ENCODE measurements at places on chromosomes 16 and 17.

- no peak for DNase-seq
Measured at GRCh38 chr16:77335652-77336234, 99.1 kb downstream of the ADAMTS18 start.

GRCh38 chr16:28210979-28211588 is 681 bp downstream of the XPO6 start:
- DNase-seq = peak; percentile 67

DNA sequence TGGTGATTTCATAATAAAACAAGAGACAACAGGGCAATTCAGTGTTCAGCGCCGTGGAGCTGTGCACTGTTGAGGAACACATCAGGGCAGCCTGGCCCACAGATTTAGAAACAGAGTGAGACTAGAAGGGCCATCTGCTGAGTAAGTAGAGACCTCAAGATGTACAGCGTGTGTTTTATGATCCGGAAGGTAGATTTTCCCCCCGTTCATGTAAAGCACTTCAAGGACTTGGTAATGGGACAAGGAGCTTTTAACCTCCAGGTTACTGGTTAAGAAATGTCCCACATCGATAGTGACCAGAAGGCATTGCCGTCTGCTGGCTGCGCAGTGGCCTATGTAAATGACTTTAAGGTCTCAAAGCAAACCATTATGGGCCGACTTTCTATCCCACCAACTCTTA is 1057.7 kb upstream of the EEF2KMT start:
- no peak for DNase-seq

GRCh38 chr17:28124962-28125361 is 82.5 kb downstream of the NLK start:
- no peak for DNase-seq

- no peak for DNase-seq
Measured at GRCh38 chr16:85197611-85198566, 85.6 kb upstream of the CIBAR2 start.

GRCh38 chr17:27598337-27599050 is 32.5 kb upstream of the LGALS9 start:
- no peak for DNase-seq

- no peak for DNase-seq
Measured at GRCh38 chr17:43445009-43445589, 38.7 kb upstream of the DHX8 start.

- no peak for DNase-seq
Measured at GRCh38 chr17:39650121-39650579, 13.2 kb downstream of the STARD3 start.

DNA sequence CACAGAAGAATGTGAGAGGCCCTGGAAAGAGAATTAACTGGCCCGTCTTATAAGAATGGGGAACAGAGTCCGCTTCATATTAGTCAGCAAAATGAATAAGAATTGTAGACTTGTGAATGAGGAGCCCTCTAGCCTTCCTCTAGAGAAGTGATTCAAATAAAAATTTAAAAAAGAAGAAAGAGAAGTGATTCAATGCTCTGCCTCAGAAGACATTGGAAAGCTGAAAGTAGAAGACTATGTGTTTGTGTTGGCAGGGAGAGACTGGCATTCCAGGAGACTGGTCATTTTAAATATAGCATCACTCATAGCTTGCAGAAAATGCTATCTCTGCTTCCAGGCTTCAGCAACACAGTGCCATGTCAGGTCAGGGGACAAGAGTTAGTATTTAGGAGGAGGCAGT is 190.6 kb upstream of the HS3ST3A1 start:
- no peak for DNase-seq

DNA sequence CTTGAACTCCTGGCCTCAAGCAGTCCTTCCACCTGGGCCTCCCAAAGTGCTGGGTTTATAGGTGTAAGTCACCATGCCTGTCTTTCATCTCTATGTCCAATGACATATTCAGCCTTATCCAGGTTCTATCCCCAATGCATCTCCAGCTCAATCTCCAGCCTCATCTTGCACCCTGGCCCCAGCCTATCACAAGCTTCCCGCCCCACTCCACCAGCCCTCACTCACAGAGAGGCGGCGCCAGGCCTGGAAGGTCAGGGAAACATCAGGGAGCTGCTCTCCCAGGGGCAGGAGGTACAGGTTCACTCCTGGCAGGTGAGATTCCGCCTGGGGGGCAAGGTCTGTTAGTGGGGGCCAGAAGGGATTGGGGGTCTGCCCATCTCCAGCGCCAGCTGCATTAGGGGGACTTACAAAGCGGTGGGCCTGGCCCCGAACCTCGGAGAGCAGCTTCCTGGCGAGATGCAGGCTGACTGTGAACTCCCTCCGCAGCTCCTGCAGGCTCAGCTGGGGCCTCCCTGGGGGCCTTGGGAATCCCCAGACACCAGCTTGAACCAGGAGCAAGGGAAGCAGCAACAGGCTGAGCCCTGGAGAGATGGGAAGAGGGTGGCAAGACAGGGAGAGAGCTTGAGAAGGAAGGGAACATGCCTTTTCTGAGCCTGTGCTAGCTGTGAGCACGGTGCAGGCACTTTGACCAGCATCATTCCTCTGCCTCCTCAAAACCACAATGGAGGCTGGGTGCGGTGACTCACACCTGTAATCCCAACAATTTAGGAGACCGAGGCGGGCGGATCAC is 3.0 kb downstream of the IL27 start:
- no peak for DNase-seq

- DNase-seq = no peak
Measured at GRCh38 chr16:29821643-29822115, 1.4 kb downstream of the MVP start.

GRCh38 chr16:22265351-22265750 is 31.9 kb upstream of the POLR3E start:
- no peak for DNase-seq

- no peak for DNase-seq
Measured at GRCh38 chr16:69328854-69329316, 1.5 kb downstream of the PDF start.

DNA sequence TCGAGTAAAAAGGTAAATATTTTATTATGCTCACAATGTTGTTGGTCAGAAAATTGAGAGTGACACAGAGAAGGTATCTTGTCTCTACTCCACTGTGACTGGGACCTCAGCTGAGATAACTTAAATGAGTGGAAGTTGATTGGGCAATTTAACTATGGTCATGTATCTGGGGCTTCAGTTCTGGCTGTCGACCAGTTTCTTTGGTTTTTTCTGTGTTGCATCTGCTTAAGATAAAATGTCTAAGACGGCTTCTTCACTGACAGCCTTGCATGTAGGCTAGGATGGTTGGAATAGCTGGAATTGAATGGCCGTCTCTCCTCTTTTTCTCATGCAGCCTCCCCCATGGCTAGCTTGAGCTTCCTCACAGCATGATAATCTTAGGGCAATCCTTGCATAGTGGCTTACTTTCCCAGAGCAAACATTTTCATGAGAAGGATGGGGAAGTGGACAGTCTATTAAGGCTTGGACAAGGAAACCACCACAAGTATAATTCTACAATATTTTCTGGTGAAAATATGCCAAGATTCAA is 433.7 kb downstream of the KIF2B start:
- DNase-seq = no peak

DNA sequence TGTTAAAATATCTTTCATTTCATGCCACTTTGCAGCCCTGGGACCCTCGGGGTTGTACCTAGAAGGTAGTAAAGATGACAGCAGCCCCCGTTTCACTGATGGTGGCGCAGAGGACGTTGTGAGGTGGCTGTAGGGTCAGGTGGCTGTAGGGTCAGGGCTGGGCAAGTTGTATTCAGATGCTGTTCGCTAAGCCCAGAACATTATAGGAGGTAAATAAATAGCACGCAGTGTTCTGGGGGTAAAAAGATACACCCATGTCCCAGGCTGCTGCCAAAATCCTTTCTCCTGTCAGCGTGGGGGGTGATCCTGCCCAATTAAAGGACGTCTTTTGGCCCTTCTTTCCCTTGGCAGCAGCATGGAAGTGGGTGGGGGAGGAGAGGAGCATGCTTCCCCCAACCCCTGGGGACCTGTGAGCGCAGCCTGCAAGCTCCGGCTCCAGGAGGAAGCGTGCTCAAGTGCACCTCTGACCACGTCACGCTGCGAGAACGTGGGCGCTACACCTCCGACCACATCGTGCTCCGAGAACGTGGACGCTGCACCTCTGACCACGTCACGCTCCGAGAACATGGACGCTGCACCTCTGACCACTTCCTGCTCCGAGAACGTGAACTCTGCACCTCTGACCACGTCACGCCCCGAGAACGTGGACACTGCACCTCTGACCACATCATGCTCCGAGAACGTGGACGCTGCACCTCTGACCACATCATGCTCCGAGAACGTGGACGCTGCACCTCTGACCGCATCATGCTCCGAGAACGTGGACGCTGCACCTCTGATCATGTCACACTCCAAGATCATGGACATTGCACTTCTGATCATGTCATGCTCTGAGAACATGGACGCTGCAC is 182.1 kb downstream of the RPTOR start:
- no peak for DNase-seq

DNA sequence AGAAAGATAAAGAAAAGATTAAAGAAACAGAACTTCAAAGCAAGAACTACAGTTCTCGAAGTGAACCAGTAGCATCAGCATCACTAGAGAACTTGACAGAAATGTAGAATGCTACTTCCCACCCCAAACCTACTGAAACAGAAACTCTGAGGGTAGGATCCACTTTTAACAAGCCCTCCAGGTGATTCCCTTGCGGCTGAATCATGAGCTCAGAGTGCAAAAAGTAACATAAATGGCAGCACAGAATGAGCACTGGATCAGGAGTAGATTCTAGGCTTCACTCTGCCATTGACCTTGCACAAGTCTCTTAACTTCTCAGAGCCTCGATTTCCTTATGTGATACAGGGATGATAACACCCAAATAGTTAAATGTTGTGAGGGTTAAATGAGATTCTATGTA is 5.8 kb downstream of the TOM1L2 start:
- no peak for DNase-seq

DNA sequence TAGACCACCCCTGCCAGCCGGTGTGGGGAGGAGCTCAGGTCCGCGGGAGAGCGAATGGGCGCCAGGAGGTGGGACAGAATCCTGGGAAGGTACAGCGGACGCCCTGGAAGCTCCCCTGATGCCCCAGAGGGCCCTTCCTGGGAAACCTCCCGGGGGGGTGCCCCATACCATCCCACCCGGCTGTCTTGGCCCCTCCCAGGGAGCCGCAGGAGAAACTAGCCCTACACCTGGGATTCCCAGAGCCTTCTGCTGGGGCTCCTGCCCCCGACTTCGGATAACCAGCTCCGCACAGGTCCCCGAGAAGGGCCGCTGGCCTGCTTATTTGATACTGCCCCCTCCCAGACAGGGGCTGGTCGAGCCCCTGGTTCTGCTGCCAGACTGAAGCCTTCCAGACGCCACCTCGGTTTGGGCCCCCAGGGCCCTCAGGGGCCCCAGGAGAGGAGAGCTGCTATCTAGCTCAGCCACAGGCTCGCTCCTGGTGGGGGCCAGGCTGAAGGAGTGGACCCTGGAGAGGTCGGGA is 3.0 kb upstream of the CBX4 start:
- no peak for DNase-seq

DNA sequence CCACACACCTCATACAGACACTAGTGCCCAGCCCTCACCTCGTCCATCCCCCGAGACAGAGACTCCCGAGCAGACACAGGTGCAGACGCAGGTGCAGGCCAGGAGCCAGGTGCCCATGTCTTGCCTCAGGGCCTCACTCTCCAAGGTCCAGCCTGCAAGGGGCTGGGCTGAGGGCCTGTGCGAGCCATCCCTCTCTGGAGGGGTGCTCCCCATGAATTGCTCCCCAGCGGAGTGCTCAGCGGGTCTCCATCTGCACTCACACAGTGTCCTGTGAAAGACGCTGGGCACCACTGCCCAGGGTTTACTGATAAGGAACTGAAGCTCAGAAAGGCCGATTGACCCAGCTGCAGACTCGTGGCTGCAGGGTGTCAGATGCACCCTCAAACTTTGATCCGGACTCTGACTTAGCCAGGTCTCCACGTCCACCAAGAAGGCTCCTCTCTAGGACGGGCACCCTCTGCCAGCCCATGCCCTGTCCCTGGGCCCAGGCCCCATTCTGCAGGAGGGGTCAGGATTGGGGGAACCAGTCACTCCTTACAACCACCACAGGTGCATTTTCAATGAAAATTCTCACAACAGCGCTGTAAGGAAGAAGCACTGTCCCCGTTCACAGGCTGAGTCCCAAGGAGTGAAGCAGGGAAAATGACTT is 16.9 kb downstream of the POLR3K start:
- DNase-seq = no peak

DNA sequence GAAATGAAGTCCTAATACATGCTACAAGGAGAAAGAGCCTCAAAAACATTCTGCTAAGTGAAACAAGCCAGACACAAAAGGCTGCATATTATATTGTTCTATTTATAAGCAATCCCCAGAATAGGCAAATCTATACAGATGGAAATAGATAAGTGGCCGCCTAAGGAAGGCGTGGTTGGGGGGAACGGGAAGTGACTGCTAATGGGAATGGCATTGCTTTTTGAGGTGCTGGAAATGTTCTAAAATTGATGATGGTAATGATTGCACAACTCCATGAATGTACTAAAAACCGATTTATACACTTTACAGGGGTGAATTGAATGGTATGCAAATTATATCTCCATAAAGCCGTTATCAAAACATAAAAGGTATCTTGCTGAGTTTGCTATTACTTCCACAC is 67.7 kb downstream of the GAS7 start:
- no peak for DNase-seq

DNA sequence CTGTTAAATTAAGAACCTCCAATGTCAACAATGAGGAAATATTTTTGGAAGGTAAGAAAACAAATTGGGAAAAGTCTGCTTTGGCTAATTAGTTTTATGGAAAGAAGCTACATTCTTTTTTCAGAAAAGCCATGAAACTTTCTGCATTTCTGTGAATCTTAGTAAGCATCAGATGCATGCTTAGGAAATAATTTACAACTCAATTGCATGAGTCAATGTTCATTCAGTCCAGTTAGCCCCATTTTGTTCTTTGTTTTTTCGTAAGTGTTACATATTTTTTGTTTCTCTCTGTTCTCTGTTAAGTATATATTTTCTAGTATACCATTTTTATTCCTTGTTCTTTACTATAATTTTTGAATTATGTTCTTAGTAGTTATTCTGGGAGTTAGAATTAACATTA is 195.2 kb upstream of the KIF2B start:
- DNase-seq = no peak

GRCh38 chr16:19717741-19718623 is at the start of the genes IQCK and KNOP1:
Gene IQCK (plus strand): TSS chr16:19718271. CDS start chr16:19718307, 36 bp downstream.
Gene KNOP1 (minus strand): TSS chr16:19718227. CDS start chr16:19715035, 3,192 bp downstream.
- peak; percentile 86 for DNase-seq

DNA sequence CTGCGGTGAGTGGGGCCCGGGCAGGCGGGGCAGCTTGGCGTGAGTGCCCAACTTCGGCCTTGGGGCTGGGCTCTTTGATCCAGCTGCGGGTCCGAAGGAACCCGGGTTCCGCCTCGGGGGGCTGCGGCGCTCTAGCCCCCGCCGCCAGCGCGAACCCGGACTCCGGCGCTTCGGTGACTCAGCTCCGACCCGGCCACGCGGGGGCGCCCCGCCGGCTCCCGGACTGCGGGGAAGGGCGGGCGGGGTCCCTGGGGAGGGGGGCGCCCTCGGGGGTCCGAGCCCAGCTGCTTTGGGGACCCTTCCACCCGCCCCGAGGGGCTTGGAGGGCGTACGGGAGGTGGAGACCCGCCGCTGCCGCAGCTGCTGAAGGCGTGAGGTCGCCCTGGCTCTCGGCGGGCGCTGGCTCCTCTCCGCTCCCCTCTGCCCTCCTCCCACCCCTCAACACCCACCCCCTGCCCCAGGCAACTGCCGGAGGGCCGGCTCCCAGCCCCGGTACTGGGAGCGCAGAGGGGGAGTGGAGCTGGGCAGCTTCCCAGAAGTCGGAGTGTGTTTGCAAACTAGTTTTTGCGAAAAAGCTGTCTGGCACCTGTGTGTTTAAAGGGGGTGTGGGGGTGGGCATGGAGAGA is 516 bp downstream of the CPNE2 start:
- DNase-seq = peak; percentile 17
